T-cell (primary cell): ENCODE measurements at places on chromosomes 3 and 15.

- no peak for DNase-seq
Observed at GRCh38 chr3:22777834-22778233, 425.3 kb upstream of the UBE2E2 start.

DNA sequence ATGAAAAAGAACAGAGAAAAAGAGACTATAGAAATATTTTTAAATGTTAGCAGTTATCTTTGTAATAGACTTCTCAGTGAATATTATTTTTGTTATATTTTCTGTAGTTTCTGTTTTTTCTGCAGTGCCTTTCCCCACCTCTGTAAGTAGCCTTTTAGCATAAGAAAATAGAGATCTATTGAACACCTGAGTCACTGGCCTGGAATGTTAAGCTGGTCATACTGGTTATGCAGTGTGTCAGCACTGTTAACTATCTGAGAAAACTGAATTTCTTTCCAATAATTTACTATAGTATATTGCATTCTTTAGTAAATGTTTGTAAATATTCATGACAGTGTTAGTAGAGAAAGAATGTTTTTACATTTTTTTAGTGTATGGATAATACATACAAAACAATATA lies 79.8 kb downstream of the NECTIN3 start:
- no peak for DNase-seq

- no peak for DNase-seq
Observed at GRCh38 chr3:38579551-38580449, 69.7 kb downstream of the SCN5A start.

- DNase-seq = no peak
Observed at GRCh38 chr3:158330870-158331269, 221.0 kb downstream of the RSRC1 start.

DNA sequence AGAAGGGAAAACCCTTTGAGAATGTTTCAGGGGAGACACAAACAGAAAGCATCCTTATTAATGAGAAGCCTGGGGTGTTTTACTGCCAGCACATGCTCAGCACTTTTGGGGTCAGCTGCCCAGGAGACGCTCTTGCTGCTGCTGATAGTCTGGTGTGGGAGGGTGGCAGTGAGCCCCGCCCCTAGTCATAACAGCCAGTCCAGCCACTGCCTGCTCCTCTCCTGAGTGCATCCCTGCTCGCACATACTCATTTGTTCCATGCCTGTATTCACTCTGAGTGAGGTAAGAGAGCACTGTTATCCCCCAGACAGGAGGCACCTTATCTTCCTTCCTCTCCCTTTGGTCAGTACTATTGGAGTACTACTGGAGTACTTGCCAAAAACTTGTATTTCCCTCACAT lies 101.3 kb downstream of the ETFA start:
- no peak for DNase-seq

- no peak for DNase-seq
Observed at GRCh38 chr15:60704717-60705116, 225.8 kb upstream of the ICE2 start.

DNA sequence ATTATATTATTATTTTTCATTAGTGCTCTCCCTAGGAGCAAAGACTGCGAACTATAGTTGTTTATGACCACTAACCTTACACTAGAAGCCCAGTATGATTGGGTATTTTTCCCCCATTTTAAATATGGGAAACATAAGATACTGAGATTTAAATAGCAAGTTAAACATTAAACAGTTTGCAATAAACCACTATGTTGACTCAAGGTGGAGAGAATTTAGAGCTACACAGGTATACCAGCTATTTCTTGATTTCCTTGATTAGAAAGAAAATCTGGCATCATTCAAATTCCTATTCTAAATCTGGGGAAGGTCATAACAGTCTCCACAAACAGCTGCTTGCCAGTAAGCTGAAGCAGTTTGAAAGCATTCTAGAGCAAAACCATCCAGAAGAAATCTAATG lies 863.8 kb upstream of the CFAP20DC start:
- DNase-seq = no peak
